Activated T-helper 1 cell treated with anti-CD3 and anti-CD28 coated beads, Interleukin-2, amount 50 U/mL, for 16 hours (primary cell): ENCODE measurements at places on chromosomes 16 and 17.

GRCh38 chr16:82945420-82946101 is 318.8 kb downstream of the CDH13 start:
- DNase-seq, result no peak

- DNase-seq, result no peak
These were observed 35.0 kb downstream of the SNX29 start for GRCh38 chr16:12011565-12011964.

DNA sequence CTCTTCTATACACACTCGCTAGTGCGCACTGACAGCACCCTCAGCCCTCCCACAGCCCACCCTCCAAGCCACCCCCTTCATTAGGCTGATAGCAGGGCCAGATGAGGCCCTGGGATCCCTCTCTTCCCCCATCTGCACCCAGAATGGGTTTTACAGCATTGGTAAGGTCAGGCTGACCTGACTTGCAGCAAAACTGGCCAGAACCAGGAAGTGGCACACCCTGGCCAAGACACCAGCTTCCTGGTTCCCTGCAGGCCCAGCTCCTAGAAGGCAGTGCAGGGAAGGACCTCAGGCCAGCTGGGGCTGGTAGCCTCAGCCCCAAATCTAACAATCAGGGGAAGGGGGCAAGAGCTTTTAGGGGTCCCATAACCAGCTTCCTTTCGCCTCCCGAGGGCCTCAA is 50.0 kb upstream of the MRPS23 start:
- no peak for DNase-seq

- no peak for DNase-seq
These were observed 27.2 kb upstream of the XYLT2 start for GRCh38 chr17:50318501-50319285.

DNA sequence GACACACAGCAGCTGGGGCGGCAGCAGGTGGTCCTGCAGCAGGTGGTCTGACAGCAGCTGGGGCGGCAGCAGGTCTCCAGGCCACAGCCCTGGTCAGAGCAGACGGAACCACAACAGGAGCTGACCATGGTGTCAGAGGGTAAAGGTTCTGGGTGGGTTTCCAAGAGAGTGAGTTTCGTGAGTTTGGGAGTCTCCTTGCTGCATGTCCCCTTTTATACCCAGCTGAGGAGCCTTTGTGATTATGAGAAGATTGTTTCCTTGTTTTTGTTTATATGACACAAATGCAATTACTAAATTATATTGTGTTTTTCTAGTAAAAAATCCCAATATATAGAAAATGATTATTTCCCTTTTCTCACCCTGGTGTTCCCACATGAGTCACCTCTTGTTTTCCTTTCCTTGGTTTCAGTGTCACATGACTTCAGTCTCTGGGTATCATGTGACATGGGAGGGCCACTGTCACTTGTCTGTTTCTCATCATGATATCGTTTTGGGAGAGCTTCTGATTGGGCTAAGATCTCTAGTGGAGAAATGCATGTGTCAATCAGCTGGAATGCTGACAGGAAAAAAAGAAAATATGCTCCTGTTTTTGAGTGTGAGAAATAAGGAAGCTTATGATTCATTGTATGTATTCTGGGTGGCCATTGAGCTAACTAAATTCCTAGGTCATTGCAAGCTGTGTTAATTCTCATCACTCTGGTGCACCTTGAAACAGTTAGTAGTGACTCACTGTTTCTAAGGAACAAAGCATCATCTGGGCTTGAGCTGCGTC is at the start of gene KRTAP4-6:
Gene KRTAP4-6, minus strand, starts transcription at position 185 of the 772 bp plus-strand sequence. Its CDS starts 57 bp downstream, at position 128.
- DNase-seq, result no peak
